ENCODE measurements at places on chromosomes 4 and X.

DNA sequence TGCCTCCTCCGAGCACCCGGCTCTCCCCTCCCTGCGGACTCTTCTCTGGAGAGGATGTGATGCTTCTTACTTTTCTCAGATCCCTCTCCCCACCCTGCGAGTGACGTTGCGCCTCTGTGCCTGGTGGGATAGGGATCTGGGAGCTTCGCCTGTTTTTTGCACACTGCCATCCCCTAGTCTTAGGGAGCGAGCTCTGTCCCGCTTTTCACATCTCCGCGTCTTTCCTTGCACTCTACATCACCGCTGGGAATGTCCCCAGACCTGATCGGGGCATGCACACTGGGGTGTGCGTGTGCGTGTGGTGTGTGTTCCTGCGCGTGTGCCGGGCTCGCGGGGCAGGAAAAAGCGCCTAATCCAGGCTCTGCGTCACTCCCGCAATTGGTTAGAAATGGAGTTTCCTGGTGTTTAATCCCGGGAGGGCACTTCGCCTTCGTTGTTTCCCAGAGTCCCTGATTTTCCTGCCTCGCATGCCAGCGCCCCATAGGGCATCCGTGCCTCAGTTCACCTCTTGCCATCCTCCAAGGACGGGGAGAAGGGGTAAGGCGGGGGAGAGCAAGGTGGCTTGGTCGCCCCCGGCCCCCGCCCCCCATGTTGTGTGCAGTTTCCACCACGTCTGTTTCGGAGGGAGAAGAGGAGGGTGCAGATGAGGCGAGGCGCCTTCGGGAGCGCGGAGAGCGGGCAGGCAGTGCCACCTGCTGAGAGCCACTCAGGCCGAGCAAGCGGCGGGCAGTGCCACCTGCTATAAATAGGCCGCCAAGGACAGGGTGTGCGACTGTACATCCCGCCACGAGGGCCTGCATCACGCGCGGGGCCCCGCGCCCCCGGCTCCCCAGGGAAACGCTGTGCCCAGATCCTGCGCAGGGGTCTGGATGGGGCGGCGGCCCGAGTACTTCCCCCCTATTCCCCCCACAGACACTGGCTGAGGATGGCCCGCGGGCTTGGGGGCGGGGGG, 759 bp upstream of the TBC1D1 start:
- no peak for DNase-seq

DNA sequence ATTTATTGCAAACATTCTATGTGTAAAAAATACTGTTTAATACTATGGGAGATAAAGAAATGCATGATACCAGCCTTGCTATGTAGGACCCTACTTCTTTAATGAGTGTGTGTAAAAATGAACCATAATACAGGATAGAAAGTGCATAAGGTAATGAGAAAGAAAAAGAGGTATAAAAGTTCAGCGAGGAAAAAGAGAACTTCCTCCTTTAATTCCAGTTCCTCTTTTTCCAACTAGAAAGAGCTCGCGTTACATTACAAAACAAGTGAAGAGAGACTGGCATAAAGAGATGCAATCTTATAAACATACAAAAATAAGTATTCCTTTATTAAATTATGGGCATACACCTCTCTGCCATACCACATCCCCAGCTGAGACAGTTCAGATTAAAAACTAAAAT, 77.4 kb downstream of the ANKRD17 start:
- DNase-seq: no peak

- DNase-seq: no peak
These were observed 9.3 kb upstream of the GPRIN3 start for GRCh38 chr4:89316931-89317366.

- DNase-seq: no peak
These were observed 19.8 kb upstream of the PHKA2 start for GRCh38 chrX:19003756-19004155.

DNA sequence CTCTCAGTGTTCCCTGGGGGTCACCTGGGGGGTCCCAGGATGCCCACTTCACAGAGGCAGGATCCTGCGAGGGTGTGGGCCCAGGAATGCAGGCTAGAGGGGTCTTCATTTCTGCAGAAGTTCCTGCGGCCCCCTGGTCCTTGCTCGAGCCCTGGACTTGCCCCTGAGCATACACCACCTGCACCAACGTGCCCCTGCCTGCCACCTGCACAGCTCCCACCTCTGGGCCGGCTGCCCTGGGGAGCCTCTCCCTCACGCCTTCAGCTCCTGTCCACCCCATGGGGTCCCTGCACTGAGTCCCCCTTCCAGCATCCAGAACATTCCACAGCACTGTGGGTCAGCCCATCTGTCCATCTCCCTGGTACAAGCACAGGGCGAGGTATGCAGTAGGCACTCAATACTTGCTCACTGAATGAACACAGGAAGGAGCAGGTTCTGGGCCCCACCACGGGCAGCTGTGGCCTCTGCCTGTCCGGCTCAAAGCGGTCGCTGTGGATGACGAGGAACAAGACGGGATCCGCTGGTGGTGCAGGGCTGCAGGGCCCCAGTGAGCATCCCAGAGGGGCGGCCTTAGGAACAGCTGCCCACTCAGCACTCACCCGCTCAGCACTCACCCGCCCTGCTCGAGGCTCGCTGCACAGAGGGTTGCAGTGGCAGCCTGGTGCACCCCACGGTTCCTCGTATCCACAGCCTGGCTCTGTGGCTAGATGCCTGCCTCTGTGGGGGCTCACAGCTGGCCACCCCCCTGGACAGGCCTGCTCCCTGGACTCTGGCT, 70.5 kb upstream of the MXD4 start:
- DNase-seq: no peak

DNA sequence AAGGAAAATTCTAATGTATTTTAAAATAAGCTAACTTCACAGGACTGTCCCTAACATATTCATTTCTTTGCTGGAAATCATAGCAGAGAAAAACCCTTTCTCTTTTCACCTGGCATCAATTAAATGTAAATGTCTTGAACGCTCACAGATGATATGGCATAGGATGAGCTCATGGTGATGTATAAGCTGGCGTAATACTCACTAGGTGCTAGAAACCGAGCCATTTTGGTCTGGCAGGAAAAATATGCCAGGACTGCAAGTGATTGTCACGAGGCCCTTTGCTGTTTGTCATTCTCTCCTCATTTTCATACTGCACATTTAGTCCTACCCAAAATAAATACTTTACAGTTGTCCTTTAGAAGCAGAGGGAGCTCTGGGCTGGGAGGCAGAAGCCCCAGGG, 222.7 kb upstream of the LNX1 start:
- no peak for DNase-seq

GRCh38 chr4:152657657-152658056, 22.1 kb downstream of the TMEM154 start:
- no peak for DNase-seq

- DNase-seq: peak; percentile 5
These were observed 108.0 kb downstream of the ITM2A start for GRCh38 chrX:79259073-79259689.

GRCh38 chr4:114464726-114465272, 133.8 kb upstream of the UGT8 start:
- DNase-seq: no peak

DNA sequence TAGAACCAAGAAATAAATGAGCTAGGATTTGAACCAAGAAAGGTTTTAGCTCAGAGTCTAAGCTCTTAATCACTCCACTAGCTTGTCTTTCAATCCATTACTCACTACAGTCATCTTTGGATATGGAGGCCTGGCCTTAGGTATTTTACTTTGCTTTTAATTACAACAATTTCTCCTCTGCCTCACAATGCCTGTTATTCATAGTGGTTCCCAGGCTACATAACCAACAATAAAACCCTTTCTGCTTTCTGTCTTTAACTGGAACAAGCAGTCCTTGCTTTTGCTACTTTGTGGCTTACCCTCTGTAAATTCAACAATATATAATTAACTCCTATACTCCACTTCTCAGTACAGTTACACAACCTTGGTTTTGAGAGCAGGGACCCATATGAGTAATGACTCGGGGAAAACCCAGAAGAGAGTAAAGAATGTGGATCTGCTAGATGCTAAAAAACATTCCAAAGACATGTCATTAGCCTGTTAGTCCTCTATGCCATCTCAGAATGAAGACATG, 94.7 kb upstream of the NAP1L5 start:
- no peak for DNase-seq

- no peak for DNase-seq
These were observed 27.5 kb downstream of the POU3F4 start for GRCh38 chrX:83535417-83536196.

GRCh38 chr4:92636038-92636806, 332.5 kb downstream of the GRID2 start:
- DNase-seq: no peak
